ENCODE measurements at places on chromosomes 3 and 15.

DNA sequence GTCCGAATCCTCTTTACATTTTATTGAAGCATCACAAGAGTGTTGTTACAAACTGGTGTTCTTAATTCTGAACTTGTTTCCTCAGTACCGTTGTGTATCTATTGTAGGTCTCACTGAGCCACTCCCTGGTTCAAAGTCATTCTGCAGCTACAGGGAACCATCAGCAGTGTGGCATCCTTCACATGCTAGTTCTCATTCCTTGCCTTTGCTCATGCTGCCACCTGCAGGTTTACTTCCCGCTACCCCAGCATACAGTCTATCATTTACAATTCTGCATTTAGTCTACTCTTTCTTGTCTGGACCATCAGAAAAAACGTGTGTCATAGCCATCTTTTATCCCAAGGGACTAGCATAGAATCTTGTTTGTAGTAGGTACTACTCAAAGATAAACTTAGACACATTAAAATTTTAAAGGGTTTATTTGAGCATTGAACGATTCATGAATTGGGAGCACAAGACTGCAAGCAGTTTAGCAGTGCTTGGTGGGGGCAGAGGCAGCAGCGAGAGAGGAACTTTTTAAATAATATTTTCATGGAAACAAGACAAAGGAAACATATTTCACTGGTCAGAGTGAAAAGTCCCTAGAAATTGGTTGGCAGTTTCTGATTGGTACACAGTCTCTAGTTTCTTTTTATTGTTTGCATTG, 402.1 kb downstream of the CADM2 start:
- peak; percentile 72 for DNase-seq

GRCh38 chr3:183328823-183329222, 75.8 kb downstream of the B3GNT5 start:
- no peak for DNase-seq

DNA sequence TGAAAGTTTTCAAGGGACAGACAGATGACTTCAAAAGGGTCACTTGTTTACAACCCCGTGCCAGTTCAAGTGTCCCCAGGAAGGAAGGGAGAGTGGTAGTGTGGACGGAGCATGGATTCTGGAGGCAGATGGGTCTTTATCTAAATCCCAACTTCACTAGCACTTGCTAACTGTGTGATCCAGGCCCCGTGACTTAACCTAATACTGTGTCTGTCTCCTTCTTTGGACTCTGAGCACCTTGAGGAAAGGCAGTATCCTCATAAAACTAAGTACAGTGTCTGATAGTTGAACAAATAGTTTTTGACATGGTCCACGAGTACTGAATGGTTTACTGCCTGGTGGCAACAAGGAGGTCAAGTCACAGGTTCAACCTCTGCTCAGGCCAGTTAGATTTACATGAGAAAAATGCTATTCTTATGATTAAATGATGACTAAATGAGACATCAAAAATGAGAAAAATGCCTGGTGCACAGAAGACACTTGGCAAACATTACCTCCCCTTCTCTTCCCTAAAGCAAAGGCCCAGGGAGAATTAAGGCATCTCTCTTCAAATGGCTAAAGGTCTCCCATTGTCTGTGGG, 48.9 kb downstream of the ABCC5 start:
- DNase-seq: no peak

GRCh38 chr3:123071146-123071545, 4.3 kb downstream of the PDIA5 start:
- DNase-seq: no peak

- DNase-seq: no peak
Measured at GRCh38 chr3:128415200-128415772, 51.4 kb downstream of the DNAJB8 start.

DNA sequence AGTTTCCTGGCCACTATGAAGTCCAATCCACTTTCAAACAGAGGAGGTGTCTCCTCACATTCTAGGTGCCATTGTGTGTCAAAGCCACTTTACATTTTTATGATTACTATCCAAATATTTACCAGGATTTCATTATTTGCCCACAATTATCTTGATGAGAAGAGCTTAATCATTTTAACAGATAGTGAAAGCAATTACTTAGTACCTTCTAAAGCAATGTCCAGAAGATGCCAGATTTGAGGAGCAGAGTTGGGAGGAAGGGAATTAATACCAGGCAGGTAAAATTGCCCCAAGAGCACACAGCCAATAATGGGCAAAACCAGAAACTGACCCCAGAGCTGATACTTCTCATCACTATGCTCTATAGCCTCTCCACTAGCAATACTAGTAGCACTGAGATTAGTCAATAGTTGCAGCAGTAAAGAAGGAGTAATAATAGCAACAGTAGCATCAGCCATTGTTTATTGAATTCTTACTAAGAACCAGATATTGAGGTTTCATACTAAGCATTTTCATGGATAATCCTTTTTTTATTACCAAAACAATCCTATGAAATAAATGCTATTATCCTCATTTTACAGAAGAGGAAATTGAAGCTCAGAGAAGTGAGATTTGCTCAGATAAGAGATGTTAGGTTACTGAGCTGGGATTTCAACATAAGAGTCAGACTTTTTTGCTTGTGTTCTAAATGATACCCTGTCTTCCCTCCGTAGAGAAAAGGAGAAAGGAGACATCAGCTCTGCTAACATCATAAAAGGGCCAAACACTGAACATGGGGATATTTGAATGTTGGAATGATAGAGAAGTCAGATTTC, 509.3 kb upstream of the CFAP20DC start:
- no peak for DNase-seq

DNA sequence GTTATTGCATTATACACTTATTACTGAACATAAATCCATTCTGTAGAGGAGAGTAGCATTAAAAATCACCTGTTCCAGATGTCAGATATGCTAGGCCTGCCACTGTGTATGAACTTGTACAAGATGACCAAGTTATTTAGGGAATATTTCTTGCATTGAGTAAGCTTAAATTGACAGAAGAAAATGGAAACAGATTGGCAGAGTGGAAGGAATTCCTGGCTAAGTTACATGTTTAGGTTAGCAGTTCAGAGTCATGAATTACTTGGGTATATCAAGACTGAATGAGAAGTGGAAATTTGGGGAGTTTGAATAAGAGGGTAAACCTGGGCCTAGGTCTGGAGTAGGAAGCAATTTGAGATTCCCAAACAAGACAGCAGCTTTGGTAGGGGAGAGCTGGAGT, 44.6 kb downstream of the ARHGAP31 start:
- no peak for DNase-seq

GRCh38 chr3:195867631-195868335, 40.6 kb downstream of the TNK2 start:
- no peak for DNase-seq

DNA sequence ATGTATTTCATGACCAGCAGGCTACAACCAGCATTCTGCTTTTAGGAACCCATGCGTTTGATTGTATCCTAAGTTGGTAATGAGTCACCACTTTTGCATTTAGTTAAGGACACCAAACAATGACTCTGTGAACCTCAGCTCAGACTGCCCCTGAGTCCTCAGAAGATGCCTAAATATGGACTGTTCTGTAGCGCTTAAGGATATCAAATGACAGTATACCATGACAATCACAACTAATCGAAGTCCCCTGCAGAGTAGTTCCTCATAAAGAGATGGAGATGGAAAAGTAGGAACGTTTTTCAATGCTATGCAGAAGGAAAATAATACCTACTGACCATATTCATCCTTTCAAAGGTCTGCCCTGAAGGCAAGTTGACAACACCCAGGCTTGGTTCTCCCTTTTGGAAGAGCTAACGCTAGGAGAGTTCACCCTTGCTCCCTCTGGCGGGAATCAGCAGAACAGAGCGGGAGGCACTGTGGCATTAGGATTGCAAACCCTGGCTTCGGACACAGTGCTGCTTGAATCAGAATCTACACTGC, 508.6 kb downstream of the FHIT start:
- DNase-seq: no peak

- no peak for DNase-seq
Measured at GRCh38 chr3:85785766-85786165, 827.0 kb downstream of the CADM2 start.

- DNase-seq: no peak
Measured at GRCh38 chr3:108505811-108506210, 4.6 kb downstream of the MYH15 start.

GRCh38 chr3:71930056-71930991, 145.4 kb upstream of the PROK2 start:
- DNase-seq: no peak

GRCh38 chr3:45776301-45776595, 20.1 kb downstream of the SLC6A20 start:
- DNase-seq: no peak

DNA sequence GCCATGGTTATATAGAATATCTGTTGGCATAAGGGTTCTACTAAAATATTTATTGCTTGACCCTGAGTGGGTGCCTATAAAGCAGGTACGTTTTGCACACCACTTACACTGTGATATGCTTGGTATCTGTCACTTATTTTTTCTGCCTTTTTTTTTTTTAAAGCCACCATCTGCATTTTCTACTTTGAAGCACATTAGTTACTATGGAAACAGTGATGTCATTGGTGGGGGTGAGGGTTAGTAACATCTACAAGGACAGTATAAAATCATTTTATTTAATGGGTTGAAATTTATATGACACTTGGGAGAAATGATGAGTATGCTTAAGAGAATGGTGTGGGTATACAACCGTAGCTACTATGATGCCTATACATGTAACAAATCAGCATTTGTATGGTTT, 25.6 kb downstream of the SLCO3A1 start:
- DNase-seq: no peak

GRCh38 chr3:5095886-5096285, 26.2 kb upstream of the ARL8B start:
- DNase-seq: no peak

DNA sequence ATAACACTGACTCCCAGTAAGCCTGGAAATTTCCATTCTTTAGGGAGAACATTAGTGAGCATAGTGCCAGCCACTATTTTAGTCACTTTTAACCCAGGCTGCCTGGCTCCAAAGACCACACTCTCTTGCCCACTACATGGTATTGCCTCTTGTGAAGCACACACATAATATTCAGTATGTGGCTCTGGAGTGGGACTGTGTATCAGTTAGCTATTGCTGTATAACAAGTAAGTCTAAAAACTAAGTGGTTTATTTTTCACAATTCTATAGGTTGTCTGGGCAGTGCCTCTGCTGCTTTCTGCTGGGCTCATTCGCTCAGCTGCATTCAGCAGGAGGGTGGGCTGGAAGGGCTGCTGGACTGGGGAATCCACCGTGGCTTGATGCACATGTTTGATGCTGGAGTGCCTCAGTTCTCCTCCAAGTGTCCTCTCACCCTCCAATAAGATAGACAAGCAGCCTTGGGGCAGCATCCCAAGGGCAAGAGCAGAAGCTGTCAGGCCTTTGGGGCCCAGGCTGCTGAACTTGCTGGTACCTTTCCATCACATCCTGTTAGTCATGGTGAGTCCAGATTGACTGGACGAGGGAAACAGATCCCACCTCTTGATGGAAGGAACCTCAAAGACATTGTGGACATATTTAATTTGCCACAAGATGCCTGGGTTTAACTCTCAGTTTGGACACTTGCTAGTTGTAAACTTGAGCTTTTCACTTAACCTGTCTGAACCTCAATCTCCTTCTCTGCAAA, 66.6 kb upstream of the TLE3 start:
- DNase-seq: no peak

DNA sequence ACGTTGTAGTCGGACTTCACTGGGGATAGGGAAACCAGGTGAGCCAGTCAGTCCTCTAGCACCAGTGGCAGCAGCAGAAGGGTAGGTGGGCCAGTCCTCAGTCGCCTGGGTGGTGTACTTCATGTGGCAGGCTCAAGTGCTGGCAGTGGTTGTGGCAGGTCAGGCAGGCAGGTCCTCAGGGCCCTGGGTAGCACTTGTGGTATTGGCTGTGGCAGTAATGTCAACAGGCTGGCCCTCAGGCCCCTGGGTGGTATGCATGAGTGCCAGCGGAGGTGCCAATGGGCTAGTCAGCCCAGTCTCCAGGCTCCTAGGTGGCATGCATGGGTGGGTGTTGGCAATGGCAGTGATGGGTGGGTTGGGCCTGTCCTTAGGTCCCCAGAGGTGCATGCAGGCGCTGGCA, 40.6 kb downstream of the FAIM start:
- no peak for DNase-seq

GRCh38 chr3:193842029-193842798, 249.2 kb downstream of the OPA1 start:
- DNase-seq: no peak

DNA sequence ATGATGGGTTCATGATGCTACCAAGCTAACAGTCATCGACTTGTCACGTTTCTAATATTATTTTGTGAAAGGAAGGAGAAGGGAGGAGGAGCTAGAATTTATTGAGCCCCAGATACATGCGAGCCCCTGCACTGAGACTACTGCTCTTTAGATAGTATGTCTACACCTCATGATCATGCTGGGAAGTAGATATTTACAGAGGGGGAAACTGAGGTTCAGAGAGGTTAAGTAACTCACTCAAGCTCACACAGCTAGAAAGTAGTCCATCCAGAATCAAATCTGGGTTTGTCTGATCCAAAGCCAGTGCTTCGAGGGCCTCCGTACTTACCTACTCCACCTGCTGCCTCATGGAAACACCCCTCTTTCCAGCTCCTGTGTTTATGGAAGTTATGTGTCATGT, 38.8 kb upstream of the DLG1 start:
- DNase-seq: no peak

DNA sequence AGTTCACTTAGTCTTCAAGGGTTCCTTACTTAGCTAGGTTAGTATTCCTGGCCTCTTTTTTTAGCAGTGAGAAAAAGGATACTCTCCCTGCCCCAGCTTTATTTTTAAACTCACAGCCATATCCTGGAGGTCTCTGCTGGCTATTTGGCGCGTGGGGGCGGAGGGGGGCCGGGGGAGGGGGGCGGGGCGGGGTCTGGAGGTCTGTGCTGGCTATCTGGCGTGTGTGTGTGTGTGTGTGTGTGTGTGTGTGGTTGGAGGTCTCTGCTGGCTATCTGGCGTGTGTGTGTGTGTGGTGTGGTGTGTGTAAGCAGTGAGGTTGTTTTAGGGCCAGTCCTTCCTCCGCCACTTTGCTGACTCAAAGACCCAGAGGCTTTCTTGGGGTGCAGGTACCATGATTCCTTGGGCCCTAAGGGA, 579 bp upstream of the PLAAT1 start:
- no peak for DNase-seq

DNA sequence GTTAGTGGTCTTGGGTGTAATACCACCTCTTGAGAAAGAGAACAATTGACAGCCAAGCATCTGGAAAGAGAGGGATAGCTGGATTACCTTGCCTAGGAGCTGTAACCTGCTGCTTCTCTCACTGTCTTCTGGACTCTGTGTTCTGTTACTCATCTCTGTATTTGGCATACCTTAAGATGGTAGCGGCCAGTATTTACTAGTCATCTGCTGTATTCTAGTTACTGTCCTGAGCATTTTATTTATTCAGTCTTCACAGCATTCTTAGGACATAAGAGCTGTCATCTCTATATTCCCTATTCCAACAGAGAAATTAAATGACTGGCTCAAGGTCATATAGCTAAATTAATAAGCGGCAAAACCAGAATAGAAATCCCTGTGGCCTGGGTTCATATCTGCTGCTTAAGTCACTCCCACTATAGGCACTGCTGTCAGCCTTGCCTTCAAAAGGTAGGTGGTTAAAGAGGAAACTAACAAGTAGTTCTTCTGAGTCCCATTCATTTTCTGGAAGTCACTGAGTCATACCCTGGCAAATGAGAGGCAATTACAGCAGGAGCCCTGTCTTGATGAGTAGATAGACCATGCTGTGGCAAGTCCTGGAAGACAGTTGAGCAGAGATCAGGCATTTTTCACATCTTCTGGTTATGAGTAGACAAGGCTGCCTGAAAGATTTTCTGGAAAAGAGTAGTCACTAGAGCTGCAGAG, 68.2 kb downstream of the RAB7A start:
- no peak for DNase-seq
